ENCODE measurements at places on chromosomes 4 and X.

DNA sequence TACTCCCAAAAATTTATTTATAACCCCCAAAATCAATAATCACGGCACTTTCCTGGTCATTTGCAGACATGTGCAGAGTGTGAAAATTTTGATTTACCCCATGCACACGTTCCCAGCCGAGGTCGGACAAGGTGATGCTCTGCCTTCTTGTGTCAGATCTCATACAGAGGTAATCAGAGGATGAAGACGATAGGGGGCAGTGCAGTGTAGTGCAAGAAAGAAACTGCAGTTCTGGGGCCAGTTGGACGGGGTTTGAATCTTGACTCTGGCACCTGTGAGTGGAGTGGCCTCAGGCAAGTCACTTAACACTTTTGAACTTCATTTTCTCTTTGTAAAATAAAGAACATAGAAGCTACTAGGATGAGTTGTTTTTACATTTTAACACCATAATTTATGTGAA lies 88.4 kb downstream of the FRMPD3 start:
- no peak for DNase-seq

DNA sequence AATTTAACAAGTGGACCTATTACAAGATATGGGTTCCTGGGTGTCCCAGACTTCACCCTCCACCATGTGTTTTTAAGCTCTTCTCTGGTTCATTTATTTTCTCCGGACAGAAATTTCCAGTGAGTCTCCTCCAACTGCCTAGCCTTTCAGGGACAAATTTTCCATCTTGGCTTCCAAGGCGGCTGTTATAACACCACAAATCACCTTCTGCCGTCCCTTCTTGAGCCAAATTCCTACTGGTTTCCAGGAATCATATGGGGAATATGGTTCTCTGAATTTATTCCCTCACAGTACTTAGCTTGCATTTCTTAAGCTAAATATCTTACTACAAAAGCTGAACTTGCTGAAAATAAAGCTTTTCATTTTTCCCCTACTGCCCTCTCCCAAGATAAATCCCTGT lies 18.8 kb downstream of the NEXMIF start:
- DNase-seq: no peak

- no peak for DNase-seq
Measured at GRCh38 chr4:3862640-3863420, 96.6 kb downstream of the ADRA2C start.

GRCh38 chr4:127997534-127998388 lies 32.6 kb downstream of the ABHD18 start:
- no peak for DNase-seq

- DNase-seq: no peak
Measured at GRCh38 chr4:145011636-145012035, 86.4 kb downstream of the ANAPC10 start.

GRCh38 chr4:113756005-113756410 lies 5.5 kb downstream of the CAMK2D start:
- DNase-seq: no peak

GRCh38 chr4:148023512-148024181 lies 291.8 kb downstream of the ARHGAP10 start:
- no peak for DNase-seq

DNA sequence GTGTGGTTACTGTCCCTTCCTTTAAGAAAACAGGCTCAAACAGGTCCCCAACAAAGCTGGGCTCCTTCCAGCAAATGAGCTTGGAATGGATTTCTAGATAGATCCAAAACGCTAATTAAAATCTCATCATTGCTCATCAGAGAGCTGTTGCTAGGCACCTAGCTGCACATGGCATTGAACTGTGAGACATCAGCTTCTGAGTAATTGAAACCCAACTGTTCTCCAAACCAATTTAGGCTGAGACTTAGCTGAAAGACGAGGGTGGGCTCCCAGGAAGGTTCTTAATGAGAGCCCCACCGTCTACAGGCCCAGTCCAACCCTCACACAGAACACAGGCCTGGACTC lies 59.1 kb downstream of the FAM184B start:
- DNase-seq: no peak

DNA sequence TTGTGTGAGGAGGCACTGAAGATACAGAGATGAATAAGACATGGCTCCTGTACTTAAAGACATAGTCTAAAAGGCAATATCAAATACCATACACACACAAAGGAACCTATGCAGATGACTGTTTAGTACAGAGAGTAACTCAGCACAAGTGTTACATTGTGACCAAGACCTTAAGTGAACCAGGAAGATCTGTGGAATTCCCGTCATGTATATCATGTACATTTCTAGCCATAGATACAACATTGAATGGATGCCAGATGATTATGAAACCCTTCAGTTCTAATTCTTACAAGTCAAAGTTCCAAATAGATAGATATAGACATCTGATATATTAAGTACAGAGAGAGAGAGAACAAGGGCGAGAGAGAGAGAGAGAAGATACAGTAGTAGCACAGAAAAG lies 73.2 kb downstream of the PAK3 start:
- no peak for DNase-seq

Measured in activated CD4-positive, CD25-positive, alpha-beta regulatory T cell (primary cell).